ENCODE measurements at places on chromosomes 13 and 19.

- no peak overlapping the region for H3K27ac ChIP-seq
- peaks cover 11% of the 10 kb centered on the region for H3K27me3 ChIP-seq
- DNase-seq = no peak
- no peak overlapping the region for H3K4me3 ChIP-seq
- H3K36me3 ChIP-seq = peaks cover 5% of the 10 kb centered on the region
These were observed 89.2 kb downstream of the PTPRS start for GRCh38 chr19:5251096-5252065.

- H3K36me3 ChIP-seq = no peaks in the 10 kb centered on the region
- no peak overlapping the region for H3K4me3 ChIP-seq
- H3K27ac ChIP-seq = no peak overlapping the region
- no peaks in the 10 kb centered on the region for H3K4me1 ChIP-seq
- H3K27me3 ChIP-seq = no peaks in the 10 kb centered on the region
- DNase-seq = no peak
These were observed 19.9 kb upstream of the ELAVL1 start for GRCh38 chr19:8025316-8025715.

DNA sequence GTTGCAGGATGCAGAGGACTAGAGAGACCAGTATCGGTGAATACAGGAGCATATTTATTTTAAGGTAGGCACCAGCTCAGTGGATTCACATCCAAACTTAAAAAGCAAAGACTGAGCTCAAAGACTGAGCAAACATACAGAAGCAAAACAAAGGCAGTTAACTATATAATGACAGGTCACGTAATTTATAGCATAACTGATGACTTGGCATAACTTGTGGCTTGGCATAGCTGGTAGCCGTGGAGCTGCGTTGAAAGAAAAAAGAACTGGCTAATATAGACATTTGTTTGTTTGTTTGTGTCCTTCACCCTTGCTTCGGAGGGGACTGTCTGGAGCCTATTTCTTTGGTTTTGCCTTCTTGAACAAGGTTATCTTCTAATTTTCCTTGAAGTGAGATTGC, 33.7 kb downstream of the ZNF493 start:
- peaks cover 12% of the 10 kb centered on the region for H3K36me3 ChIP-seq
- no peak for DNase-seq
- no peaks in the 10 kb centered on the region for H3K4me1 ChIP-seq

DNA sequence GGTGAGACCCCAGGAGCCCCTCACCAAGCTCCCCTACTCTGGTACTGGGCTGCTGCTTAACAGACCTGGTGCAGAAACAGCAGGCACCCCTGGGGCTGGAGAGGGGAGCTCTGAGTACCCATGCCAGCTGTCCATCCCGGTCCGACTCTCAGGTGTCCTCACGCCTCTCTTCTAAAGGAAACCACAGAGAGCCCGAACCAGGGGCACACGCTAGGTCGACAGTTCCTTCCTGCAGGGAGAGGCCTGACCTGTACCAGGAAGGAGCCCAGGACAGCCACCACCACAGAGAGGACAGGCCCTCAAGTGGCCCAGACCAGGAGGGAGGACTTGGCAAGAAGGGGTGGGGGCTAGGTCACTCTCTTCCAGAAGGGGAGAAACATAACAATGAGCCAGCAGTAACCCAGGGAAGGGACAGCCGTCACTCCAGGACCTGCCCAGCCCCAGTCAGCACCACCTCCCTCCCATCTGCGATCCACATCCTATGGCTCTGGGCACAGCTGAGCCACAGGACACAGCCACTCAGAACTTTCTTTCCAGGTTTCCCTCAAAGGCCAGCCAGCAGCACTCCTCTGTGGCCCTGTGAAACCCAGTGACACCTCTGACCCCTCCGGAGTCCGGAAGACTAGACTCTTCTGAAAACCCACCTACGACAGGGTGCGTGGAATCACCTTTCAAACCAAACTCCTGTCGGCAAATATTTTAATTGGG, 13.0 kb upstream of the SLC35E1 start:
- DNase-seq = peak; percentile 38
- peak overlapping the region; percentile 83 for H3K4me3 ChIP-seq
- H3K27ac ChIP-seq = peak overlapping the region; percentile 96
- H3K27me3 ChIP-seq = no peaks in the 10 kb centered on the region

DNA sequence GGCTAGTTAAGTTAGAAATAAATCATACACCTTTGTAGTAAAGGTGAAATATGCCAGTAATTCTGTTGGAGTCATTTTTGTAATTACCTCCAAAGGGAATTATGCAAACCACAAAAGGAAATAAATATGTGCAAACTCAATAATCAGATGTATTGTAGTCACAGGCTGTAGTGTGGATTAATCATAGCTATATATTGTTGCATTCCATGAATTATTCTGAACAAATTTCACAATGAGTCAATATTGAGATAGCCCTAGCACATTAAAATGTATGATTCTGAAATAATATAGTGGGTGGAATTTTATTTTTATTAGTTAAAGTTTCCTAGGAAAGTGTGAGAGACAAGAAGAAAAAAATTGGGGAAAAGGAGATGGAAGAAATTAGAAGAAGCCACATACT, 790.5 kb upstream of the PCDH20 start:
- H3K4me3 ChIP-seq = no peak overlapping the region
- no peak overlapping the region for H3K27ac ChIP-seq
- no peaks in the 10 kb centered on the region for H3K27me3 ChIP-seq
- no peaks in the 10 kb centered on the region for H3K36me3 ChIP-seq
- DNase-seq = no peak

DNA sequence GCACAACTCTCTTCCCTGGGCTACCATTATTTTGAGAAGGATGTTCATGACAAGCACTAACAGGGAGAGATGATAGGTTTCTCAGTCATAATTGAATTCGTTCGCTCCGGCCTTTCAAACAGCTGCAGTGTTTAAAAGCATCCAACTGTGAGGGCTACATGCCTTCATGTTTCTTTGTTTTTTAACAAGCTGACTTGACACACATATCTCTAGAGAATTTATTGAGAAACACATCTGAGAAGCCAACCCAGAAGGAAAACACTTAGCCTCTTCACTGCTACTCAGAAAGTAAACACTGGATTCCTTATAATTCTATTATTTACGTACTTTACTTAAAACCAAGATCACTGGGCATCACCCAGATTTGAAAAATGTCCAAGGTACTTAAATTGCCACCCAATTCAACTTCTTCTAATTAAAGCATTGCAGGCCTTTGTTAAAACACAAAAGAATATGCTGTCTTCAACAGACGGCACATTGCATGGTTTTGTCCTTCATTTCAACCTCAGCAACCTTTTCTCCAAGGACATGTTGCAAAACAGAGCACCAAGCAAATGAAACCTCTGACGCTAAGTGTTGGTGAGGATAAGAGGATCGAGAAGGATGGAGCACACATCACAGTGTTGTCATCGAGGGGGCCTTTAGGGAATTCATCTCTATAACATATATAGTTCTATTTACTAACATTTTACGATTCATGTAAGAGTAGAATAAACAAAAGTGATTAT, 75.8 kb downstream of the TBC1D4 start:
- H3K4me1 ChIP-seq = no peaks in the 10 kb centered on the region
- DNase-seq = no peak
- no peak overlapping the region for H3K4me3 ChIP-seq
- no peak overlapping the region for H3K27ac ChIP-seq
- H3K27me3 ChIP-seq = peaks cover 5% of the 10 kb centered on the region

DNA sequence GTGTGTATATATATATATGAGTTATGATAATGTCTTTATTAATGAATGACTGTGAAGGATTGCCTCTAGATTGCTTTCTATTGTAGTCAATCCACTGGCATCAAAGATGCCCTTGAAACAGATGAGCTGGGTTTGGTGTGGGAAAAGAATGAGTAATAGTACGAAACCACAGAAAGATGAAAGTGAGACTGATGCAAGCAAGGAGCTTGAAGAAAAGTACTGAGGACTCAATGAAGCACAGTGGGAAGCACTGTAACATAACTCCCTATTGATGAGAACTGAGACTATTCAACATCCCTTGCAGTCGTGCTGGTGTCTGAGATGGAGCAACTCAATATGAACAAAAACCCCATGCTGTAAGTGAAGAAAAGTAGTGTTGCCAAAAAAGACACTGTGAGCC, 1794.2 kb downstream of the SLITRK5 start:
- no peak for DNase-seq
- no peak overlapping the region for H3K4me3 ChIP-seq
- H3K27ac ChIP-seq = no peak overlapping the region
- H3K36me3 ChIP-seq = no peaks in the 10 kb centered on the region
- no peaks in the 10 kb centered on the region for H3K4me1 ChIP-seq

DNA sequence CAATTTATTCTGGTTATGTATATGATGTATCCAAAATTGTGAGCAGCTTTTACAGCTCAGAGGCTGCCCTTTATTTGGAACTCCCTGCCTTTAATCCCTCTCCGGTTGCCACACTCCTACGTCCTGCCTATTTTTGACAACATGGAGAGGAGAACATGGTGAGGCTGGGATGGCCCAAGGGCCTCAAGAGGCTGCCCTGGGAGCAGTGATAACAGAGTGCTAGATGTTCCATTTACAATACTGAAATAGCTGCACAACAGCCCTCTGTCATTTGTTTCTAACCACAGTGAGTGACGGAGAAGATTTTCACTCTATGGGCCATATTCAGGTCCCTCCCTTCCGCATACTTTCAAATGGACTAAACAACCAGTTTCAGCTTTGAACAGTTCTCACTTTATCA, 33.4 kb downstream of the STARD13 start:
- H3K4me3 ChIP-seq = no peak overlapping the region
- H3K36me3 ChIP-seq = no peaks in the 10 kb centered on the region

DNA sequence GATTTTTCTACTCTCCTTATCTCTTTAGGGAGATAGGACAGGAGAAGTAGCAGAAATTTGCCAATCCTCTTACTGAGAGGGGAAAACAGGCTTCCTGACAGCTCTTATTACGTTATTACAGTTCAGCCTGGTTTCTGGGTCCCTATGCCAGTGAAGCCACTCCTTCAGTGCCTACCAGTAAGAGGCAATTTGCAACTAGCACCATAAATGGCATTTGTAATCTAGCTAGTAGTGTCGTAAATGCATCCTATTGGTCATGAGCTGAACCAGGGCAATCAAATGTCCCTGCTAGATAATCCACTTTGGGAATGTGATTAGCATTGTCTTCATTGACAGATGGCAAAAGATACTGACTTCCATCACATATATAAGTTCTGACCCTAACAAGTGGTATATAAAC, 428.8 kb downstream of the DCT start:
- no peak overlapping the region for H3K27ac ChIP-seq
- no peak overlapping the region for H3K4me3 ChIP-seq
- H3K36me3 ChIP-seq = no peaks in the 10 kb centered on the region

GRCh38 chr13:36259361-36260137, 38.1 kb downstream of the CCDC169 start:
- H3K4me1 ChIP-seq = no peaks in the 10 kb centered on the region
- H3K4me3 ChIP-seq = no peak overlapping the region
- no peaks in the 10 kb centered on the region for H3K36me3 ChIP-seq
- H3K27ac ChIP-seq = no peak overlapping the region
- no peak for DNase-seq
- H3K27me3 ChIP-seq = peaks cover 3% of the 10 kb centered on the region

DNA sequence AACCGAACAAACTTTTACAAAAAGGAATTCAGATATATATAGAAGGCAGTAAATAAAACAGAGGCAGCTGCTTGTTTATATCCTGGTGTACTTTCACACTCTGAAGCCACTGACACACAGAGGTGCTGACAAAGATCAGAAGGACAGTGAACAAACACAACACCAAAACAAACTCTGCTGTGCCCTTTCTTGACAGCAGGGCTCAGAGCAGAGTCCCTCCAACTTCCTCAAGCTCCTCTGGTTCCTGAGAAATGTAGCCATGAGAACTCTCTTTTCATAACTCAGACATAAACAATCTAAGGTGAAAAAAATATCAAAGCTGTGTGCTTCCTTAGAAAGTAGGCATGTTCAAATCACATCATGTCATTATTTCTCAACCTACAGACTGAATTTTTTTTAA, 1052.8 kb upstream of the SPRY2 start:
- H3K4me3 ChIP-seq = no peak overlapping the region
- no peaks in the 10 kb centered on the region for H3K4me1 ChIP-seq
- DNase-seq = no peak
- H3K27ac ChIP-seq = no peak overlapping the region
- H3K27me3 ChIP-seq = no peaks in the 10 kb centered on the region

- peaks cover 12% of the 10 kb centered on the region for H3K4me1 ChIP-seq
- no peak overlapping the region for H3K4me3 ChIP-seq
- peak; percentile 54 for DNase-seq
- peaks cover 3% of the 10 kb centered on the region for H3K27me3 ChIP-seq
- H3K36me3 ChIP-seq = peaks cover 1% of the 10 kb centered on the region
These were observed 31.4 kb upstream of the MTIF3 start for GRCh38 chr13:27481766-27482165.

DNA sequence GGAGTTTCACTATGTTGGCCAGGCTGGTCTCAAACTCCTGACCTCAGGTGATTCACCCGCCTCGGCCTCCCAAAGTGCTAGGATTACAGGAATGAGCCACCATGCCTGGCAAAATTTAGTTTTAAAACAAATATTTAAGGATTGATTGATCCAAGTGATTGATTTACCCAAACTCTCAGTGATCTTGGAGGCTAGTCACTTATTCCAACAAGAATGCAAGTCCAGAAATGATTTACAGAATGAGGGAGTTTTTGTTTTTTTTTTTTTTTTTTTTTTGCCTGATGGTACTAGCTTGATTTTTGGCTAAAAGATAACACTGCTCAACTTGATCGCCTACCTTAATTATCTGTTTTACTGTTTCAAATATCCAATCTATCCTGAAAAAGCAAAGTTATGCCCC, 5.7 kb upstream of the TEX26 start:
- no peaks in the 10 kb centered on the region for H3K36me3 ChIP-seq
- H3K4me1 ChIP-seq = peaks cover 12% of the 10 kb centered on the region

DNA sequence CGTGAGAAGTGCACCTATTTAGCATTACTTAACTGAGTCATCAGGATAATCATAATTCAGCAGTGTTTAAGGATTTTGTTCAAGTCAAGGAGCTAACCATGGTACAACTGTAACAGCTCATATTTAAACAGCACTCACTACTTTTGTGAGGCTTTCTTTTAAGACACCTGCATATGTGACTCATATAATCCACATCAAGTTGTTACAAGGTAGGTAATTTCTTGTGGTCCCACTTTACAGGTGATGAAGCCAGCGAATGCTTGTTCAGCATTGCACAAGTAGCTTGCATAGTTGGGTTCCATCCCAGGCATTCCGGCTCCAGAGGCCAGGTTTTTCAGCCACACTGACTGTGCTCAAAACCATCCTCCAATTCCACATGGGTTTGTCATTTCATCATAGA, 569.2 kb downstream of the MYO16 start:
- H3K27ac ChIP-seq = no peak overlapping the region
- no peaks in the 10 kb centered on the region for H3K4me1 ChIP-seq
- H3K36me3 ChIP-seq = no peaks in the 10 kb centered on the region
- no peak for DNase-seq
- H3K27me3 ChIP-seq = no peaks in the 10 kb centered on the region

DNA sequence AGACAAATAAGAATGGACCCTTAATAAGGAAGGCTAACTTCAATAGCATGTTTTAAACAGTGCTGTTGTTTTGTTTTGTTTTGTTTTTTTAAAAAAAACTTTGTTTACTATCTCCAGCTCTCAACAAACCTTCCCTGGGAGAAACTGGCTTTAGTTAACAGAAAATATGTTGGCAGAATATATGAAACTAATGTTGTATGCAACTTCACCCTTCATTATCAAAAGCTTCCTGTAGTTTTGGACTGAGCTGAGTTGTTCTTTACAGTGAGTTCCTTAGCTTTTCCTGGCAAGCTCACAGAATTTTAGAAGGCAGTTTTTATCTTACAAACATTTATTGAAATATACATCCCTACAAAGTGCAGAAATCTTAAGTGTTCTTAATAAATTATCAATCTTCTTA, 2480.7 kb upstream of the PCDH20 start:
- no peaks in the 10 kb centered on the region for H3K27me3 ChIP-seq
- H3K36me3 ChIP-seq = no peaks in the 10 kb centered on the region
- no peak for DNase-seq
- no peaks in the 10 kb centered on the region for H3K4me1 ChIP-seq
- H3K4me3 ChIP-seq = no peak overlapping the region

All from activated CD4-positive, alpha-beta memory T cell treated with anti-CD3 and anti-CD28 coated beads for 36 hours (primary cell).